ENCODE measurements at places on chromosomes 13 and 19.
A peak's percentile ranks its signal among the peaks of the same experiment; 100 is the strongest.

GRCh38 chr13:23622985-23623384, 52.8 kb downstream of the TNFRSF19 start:
- DNase-seq: no peak

GRCh38 chr19:12052091-12052496, 667 bp downstream of the ZNF878 start:
- DNase-seq: no peak

DNA sequence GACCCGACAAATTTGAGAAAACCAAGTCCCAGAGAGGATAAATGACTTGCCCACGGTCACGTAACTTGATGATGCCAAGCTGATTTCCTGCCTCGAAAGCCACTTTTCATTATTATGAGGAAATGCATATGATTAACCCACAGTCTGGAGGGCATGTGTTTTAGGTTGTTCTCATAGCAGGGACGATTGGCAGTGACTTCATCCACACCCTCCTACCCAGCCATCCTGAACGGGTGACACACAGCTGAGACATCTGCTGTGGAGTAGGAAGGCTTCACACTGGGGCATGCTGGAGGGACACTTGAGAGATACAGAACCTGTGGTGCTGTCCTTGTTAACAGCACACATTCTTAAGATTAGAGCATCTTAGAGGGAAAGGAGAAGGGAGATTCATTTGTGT, 65.4 kb upstream of the WDFY2 start:
- no peak for DNase-seq

DNA sequence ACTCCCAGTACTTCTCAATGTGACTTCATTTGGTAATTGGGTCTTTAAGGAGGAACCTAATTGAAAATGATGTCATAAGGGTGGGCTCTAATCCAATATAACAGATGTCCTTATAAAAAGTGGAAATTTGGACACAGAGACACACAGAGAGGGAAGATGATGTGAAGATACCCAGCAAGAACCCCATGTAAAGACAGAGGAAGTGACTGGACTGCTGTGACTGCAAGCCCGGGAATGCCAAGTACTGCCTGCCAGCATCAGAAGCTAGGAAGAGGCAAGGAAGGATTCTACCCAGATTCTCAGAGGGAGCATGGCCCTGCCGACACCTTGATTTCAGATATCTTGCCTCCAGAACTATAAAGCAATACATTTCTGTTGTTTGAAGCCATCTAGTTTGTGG, 239.3 kb downstream of the KCTD12 start:
- DNase-seq: no peak

DNA sequence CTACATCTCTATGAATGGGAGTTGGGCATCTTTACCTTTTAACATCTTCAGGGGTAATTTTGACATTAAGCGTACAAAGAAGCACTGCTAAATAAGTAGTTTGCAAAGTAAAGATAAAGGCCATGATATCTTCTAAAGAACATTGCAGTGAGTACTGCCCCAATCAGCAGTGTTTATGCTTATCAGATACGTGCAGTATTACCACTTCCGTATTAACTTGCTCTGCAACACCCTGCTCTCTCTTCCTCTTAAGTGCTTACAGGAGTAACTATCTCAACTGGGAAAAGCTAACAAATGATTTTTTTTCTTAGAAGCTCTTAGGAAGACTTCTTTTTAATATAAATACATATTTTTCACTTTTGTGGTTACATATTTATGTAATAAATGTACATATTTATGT, 793.7 kb upstream of the SLC10A2 start:
- no peak for DNase-seq

DNA sequence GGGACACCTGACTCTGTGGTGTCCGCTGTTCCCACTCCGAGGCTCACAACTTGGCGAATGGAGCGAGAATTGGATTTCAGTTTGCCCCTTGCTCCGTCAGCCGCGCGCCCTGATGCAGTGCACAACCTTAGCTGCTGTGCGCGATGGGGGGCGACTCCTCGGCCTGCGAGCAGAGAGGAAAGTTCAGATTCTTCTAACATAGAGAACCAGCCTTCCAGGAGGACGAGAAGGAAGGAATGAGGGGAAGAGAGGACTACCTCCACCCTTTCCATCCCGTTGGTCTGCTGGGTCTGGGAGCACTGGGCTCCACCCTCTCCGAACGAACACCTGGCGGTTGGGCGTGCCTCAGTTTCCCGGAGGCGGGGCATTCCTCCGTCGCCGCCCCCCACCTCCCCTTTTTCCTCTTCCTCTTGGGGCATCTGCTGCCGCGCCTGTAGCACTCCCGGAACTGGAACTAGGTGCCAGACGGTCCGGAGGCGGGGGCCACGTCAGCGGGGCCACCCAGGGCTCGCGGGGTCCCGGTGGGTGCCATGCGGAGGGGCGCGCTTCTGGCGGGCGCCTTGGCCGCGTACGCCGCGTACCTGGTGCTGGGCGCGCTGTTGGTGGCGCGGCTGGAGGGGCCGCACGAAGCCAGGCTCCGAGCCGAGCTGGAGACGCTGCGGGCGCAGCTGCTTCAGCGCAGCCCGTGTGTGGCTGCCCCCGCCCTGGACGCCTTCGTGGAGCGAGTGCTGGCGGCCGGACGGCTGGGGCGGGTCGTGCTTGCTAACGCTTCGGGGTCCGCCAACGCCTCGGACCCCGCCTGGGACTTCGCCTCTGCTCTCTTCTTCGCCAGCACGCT, at the start of gene KCNK6:
Gene KCNK6 (plus strand): TSS at position 425 of the 838 bp plus-strand sequence. CDS start 106 bp downstream, at position 531.
- no peak for DNase-seq

GRCh38 chr19:38239816-38240215, 15.8 kb upstream of the DPF1 start:
- no peak for DNase-seq

DNA sequence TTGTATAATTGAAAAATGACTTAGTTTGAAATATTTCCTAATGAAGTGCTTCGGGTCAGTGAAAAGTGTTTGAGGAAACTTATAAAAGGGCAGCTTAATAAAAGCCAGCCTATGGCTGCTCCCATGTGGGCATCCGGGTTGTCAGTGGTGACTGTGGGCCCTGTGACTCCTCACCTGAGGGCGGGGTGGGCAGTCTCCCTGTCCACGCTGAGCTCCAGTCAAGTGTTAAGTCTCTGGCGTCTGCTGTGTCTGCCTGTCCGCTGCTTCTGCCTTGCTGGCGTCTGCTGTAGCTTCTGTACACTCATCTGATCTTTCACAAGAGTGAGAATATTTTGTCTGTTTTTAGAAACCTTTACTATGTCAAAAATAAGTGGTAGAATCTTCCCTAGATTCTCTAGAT, 7.1 kb downstream of the LAMP1 start:
- no peak for DNase-seq

- no peak for DNase-seq
Measured at GRCh38 chr13:28685892-28686291, 27.0 kb downstream of the POMP start.

GRCh38 chr13:80903911-80904310, 563.0 kb upstream of the SPRY2 start:
- no peak for DNase-seq

DNA sequence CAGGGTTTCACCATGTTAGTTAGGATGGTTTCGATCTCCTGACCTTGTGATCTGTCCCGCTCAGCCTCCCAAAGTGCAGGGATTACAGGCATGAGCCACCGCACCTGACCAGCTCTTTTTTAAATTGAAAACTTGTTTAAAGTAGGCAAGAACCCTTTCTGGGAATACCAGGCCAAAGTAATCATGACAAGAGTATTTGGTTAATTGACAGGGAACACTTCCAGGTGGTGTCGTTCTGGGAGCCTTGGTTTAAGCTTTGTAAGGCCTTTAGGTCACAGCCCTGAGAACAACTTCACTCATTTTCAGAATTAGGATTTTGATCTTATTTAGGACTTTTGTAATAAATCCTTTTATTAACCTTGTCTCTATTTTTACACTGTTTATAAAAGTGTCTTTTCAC, 115.2 kb downstream of the LMO7 start:
- no peak for DNase-seq

GRCh38 chr13:48505597-48506091, 27.2 kb downstream of the RCBTB2 start:
- peak; percentile 65 for DNase-seq

- DNase-seq: no peak
Measured at GRCh38 chr13:25733696-25734435, 317.9 kb downstream of the SHISA2 start.

- DNase-seq: peak; percentile 76
Measured at GRCh38 chr13:110610955-110611595, 4.3 kb upstream of the NAXD start.

- no peak for DNase-seq
Measured at GRCh38 chr19:47109541-47110375, 3.8 kb downstream of the ZC3H4 start.

- DNase-seq: no peak
Measured at GRCh38 chr13:97999653-98000052, 46.2 kb downstream of the IPO5 start.

- peak; percentile 30 for DNase-seq
Measured at GRCh38 chr13:41905600-41906254, 55.2 kb downstream of the VWA8 start.

- DNase-seq: peak; percentile 56
Measured at GRCh38 chr19:41691268-41691970, 3.3 kb upstream of the CEACAM7 start.

GRCh38 chr13:29436721-29437280, 158.7 kb downstream of the SLC7A1 start:
- no peak for DNase-seq

- no peak for DNase-seq
Measured at GRCh38 chr19:5993648-5994358, 15.9 kb upstream of the RANBP3 start.

DNA sequence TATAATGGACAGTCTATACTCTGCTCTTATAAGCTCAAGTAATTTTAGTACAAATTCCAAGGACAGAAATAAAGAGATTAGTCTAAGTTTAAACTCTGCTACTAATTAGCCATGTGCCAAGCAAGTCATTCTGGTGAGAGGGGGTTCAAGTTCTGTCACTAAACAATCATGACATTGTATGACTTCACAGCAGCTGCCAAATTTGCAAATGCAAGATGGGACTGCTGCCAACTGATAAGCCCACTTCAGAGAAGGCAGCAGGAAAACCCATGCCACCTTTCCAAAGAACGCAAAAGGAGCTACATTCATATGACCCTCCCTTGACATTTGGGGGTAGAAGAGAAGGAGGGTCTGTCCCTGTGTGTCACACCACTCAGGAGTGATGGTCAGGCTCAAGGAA, 60.7 kb upstream of the RFXAP start:
- DNase-seq: no peak

DNA sequence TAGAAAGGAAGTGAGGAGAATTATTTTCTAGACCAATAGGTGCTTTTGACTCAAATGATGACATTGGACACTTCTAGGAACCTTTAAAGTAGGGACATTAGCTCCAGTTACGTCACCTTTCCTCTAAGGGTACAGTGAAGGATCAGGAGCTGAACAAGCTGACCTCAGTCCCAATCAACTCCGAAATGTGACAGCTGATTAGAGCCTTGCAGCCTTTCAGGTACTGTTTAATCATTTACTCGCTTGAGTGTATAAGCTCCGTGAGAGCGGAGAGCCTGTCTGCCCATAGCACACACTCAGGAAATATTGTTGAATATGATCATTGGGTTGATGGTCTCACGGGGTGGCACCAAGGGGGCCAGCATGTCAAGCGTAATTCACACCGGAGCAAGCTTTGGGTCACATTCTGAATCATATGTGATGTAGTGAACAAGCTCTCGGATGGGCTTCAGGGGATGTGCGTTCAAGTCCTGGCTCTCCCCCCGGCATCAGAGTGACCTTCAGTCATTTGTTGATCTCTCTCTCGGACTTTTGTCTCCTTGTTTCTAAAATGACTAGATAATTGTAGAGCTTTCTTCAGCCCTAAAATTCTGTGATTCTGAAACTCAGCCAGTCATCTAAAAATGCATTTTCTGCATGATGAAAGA, 141.9 kb downstream of the ZIC5 start:
- no peak for DNase-seq

DNA sequence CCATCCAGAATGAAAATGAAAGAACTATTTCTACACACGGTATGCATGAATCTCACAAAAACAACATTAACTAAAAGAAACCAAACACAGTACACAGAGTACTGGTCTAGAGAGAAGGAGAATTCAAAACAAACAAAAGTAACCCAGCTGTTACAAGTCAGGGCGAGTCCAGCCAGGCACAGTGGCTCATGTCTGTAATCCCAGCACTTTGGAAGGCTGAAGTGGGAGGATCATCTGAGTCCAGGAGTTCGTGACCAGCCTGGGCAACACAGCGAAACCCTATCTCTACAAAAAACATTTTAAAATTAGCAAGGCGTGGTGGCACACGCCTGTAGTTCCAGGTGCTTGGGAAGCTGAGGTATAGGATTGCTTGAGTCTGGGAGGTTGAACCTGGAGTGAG, 1.7 kb upstream of the PSMC4 start:
- no peak for DNase-seq

DNA sequence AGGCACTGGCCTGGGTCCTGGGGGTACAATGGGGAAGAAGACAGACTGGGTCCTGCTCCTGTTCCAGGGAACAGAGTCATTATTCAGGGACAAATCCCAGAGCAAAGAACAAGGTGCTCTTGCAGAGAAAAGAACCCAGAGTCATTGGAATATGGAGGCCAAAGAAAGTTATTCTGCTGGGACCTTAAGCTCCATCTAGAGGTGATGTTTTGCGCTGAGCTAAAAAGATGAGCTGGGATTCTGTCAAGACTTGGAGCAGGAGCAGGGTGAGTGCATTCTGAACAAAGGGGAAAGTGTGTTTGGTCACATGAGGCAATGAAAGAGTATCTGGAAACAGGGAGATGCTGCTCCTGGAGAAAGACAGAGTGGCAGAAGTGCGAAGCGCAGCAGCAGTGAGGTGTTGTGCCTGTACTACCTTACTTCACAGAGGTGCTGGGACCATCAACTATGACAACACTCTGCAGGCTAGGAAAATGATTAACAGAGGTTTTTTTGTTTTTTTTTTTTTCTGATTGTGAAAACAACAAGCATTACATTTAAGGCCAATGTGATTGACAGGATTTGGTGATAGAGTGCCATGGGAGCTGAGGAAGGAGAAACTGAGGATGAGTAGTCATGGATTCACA, 95.3 kb upstream of the TNFSF11 start:
- DNase-seq: peak; percentile 34

GRCh38 chr13:84802073-84802472, 919.8 kb upstream of the SLITRK1 start:
- no peak for DNase-seq

- DNase-seq: no peak
Measured at GRCh38 chr13:65990684-65991083, 1239.5 kb downstream of the PCDH9 start.

- DNase-seq: no peak
Measured at GRCh38 chr13:65679240-65679639, 1550.9 kb downstream of the PCDH9 start.

DNA sequence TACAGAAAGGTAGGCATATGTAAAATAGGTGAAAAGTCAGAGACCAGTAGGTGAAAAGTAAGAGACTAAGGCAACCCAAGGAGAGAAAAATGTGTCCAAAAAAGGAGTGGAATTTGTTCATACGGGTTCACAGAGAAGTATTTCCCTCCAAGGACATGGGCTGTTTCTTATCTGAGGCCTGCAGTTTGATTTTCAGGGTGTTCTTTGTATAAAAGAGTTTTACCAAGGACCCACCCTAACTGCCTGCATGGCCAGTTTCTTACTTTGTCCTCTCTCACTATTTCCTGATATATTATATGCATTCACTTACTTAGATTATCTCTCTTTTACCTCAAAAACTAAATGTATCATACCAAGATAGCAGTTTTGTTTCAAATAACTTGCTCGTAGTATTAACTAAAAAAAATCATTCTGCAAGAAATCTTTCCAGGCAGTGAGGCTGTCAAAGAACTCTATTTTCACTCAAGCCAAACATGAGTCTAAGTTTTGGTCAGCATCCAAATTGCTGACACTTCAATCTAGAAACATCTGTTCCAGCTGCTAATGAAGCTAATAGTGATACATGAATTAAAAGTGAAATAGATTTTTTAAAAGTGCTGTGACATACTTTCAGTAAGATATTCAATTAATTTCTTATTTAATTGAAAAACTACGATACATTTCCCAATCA, 141.4 kb upstream of the SGCG start:
- DNase-seq: no peak

All from GM10248 (cell line).